NCI-H1105 treated with DMSO at 0.1 percent for 48 hours (cell line): ENCODE measurements at places on chromosomes 6 and 20.

GRCh38 chr6:64250126-64250525, 614.5 kb downstream of the PHF3 start:
- DNase-seq: no peak

- DNase-seq: peak; percentile 76
Observed at GRCh38 chr20:62875419-62876361, 14.1 kb upstream of the TCFL5 start.

- DNase-seq: no peak
Observed at GRCh38 chr20:41392295-41392694, 25.7 kb upstream of the EMILIN3 start.

DNA sequence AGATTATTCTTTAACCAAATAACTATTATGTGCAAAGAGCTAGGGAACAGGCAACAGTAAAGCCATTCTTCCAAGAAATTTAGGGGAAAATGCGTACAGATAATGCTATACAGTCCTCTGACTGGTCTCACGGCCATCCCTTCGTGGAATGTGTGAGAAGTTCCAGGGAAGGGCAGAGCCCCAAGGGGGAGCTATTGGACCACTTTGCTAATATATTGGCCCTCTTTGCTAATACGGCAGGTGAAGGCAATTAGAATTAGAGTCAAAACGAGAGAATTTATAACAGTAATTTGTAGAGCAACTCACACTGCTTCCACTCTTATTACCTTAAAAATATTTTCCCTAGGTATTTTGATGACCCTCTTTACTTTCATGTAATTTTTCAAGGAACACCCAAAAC, 140.4 kb downstream of the IMPG1 start:
- DNase-seq: peak; percentile 41

DNA sequence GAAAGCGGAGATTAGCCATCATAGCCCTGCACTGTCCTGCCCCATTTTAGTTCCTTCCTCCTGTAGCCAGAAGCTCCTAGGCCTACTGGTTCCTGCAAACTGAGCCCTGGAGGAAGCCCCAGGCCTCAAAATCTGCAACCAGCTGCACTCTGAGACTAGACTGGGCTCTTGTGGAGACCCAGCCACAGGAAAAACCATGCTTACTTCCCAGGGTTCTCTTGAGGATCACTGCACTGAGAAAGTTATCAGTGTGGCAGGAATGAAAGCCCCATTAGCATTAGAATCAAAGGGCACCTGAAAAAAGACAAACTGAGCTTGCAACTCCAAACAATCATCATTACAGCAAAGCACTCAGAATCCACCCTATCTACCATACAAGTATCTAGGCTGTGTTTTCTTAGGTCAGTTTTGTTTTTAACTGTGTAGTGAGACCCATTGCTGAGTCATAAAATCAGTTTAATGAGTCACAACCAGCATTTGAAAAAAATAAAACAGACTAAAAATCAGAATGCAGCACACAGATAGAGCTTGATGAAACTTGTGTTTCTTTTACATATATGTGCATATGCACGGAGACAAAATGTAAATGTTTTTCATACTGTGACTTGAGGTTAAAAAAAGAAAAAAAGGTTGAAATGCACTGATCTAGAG, 91.0 kb downstream of the UNC5CL start:
- DNase-seq: no peak

DNA sequence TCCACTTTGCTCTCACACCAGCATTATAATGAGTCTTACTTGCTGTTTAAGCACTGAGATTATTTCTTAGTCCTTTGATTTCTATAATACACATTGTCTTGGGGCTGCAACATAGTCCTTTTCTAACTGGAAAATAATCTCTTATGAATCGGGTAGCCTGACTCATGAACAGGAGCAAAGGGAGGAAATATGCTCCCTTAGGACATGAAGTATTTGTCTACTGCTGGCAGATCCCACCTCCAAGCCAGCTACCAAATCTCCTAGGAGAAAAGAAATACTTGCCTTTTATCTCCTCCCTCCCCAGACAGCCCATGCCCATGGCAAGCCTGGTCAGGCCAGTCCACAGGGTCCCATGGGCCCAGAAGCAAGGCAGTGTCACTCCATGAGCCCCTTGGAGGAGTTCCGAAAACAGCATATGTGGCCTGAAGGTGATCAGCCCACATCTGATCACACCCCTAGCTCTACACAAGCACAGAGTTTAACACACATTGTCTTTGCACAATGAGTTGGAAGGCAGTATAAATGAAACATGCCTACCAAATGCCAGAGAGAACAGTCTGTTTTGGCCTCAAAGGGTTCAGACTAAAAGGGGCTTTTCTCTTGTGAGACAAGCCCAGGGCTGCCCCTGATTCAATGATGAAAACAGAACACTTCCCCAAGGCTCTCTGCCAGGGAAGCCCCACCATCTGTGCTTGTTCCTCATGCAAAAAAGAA, 37.1 kb upstream of the SLC4A11 start:
- no peak for DNase-seq

DNA sequence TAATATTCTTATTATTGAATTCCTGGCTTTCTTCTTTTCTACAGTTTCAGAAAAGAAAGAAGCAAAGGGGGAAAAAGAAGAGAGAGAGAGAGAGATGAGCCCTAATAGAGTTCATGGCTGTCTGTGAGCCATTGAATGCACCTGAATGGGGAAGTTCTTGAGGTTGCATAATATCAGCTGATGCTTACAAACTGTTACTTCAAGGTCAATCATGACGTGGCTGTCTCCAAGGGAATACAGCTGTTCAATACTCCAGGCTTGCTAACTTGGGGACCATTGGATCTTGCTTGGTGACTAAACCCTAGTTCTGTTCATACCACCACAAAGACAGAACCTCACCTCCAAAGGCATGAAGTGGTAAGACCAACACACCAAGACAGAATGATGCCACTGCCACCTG, 180.4 kb downstream of the ADGRG6 start:
- no peak for DNase-seq

- DNase-seq: no peak
Observed at GRCh38 chr6:25542984-25543910, 108.8 kb upstream of the SCGN start.

GRCh38 chr6:25660512-25660911, 8.5 kb downstream of the SCGN start:
- DNase-seq: no peak

DNA sequence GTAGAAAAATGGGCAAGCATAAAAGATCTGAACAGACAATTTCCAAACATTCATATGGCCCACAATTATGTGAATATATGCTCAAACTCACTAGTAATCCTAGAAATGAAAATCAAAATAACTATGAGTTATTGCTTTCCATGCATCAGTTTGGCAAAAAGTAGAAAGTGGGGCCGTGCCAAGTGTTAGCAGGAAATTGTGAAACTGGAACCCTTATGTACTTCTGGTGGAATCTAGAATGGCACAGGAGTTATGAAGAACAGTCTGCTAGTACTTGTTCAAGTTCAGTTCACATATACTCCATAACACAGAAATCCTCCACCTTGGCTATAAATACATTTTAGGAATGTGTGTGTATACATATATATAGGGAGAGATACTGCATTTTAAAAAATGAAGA, 89.8 kb downstream of the EYA2 start:
- DNase-seq: no peak

DNA sequence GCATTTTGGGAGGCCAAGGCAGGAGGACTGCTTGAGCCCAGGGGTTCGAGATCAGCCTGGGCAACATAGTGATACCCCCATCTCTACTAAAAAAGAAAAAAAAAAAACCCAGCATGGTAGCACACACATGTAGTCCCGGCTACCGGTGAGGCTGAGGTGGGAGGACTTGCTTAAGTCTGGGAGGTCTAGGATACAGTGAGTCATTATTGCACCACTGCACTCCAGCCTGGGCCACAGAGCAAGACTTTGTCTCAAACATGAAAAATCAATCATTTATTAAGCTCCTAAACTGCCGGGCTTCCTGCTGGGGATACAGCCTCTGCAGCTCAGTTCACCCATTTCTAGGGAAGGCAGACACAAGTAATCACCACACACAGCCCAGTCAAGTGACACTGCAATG, 7.3 kb upstream of the USP45 start:
- no peak for DNase-seq

- no peak for DNase-seq
Observed at GRCh38 chr6:16503970-16504415, 257.3 kb downstream of the ATXN1 start.

DNA sequence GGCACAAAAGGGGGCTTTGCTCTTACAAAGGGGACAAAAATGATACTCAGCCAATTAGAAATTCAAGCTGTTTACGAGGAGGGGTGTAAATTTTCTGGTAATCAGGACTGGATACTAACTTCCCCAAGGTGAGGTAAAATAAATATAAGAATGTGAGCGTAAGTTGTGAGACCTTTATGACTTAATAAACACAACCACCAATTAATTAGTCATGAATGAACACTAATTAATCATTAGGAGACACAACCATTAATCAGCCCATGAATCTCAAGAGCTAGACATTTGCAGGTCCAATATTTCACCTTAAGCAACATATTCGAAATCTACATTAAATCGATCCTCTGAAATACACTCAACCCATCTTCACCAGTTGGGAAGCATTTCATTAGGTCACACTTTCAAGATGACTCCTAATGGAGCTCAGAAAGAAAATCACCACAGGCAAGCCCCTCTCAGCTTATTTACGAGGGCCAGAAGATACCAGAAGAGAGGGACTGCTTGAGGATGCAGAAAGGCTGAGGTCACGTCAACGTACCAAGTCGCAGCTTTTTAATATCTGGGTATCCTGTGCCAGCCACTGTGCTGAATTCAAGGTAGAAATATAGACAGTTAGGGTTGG, 2.7 kb downstream of the ADTRP start:
- DNase-seq: no peak

GRCh38 chr6:141635621-141636020, 497.1 kb upstream of the GJE1 start:
- DNase-seq: no peak

DNA sequence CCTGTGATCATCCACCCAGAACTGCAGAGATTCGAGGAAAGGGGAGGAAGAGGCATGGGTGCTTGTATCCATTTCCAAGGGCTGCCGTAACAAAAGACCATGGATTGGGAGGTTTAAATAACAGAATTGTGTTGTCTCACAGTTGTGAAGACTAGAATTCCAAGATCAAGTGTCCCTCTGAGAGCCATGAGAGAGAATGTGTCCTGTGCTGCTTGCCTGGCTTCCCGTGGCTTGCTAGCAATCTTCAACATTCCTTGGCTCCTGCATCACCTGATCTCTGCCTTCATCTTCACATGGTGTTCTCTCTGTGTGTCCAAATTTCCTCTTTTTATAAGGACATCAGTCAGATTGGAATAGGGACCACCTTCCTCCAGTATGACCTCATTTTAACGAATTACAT, 69.8 kb downstream of the CDC40 start:
- no peak for DNase-seq

GRCh38 chr6:35543459-35544193, 30.9 kb upstream of the TULP1 start:
- no peak for DNase-seq

- DNase-seq: no peak
Observed at GRCh38 chr20:59485576-59486454, 118.5 kb upstream of the PHACTR3 start.

GRCh38 chr6:109406196-109406595, 23.9 kb upstream of the CD164 start:
- DNase-seq: no peak

DNA sequence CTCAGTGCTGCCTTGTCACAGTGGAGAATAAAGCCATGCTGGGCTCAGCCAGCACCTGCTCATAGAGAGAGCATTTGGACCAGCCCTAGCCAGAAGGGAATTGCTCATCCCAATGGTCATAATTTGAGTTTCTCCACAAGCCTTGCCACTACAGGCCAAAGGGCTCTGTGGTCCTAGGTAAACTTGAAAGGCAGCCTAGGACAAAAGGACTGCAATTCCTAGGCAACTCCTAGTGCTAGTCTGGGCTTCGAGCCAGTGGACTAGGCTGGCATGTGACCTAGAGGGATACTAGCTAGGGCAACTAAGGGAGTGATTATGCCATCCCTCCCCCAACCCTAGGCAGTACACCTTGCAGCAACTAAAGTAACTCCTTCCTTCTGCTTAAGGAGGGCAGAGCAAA, 516.2 kb downstream of the BCKDHB start:
- peak; percentile 32 for DNase-seq

GRCh38 chr6:148323344-148323743, 19.3 kb upstream of the SASH1 start:
- DNase-seq: no peak

GRCh38 chr6:137033828-137034227, 10.9 kb downstream of the IL20RA start:
- DNase-seq: no peak
